ENCODE measurements at places on chromosomes 13 and 19.

DNA sequence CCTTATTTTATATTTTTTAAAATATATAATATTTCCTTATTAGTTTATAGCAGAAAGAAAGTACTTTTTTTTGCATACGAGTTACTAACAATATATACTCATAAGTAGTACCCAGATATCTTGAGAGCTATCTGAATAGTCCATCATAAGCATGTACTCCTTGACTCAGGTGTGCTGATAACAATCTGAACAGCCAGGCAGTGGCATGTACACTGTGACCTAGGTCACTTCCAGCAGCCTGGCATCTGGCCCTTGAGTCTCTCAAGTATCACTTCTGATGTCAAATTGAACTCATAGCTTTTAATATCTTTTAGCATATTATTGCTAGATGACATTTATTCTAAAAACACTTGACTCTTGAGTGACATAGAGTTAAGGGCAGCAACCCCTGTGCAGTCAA lies 1576.7 kb downstream of the SLITRK1 start:
- no peak for DNase-seq

GRCh38 chr13:58018020-58018419 lies 386.5 kb downstream of the PCDH17 start:
- no peak for DNase-seq

GRCh38 chr13:20492641-20493040 lies 33.0 kb downstream of the CRYL1 start:
- peak; percentile 40 for DNase-seq

- DNase-seq, result peak; percentile 75
Measured at GRCh38 chr19:42313096-42313839, at the start of gene TMEM145. Gene TMEM145, plus strand, starts transcription at chr19:42313309. Its CDS starts 68 bp downstream, at chr19:42313377.

DNA sequence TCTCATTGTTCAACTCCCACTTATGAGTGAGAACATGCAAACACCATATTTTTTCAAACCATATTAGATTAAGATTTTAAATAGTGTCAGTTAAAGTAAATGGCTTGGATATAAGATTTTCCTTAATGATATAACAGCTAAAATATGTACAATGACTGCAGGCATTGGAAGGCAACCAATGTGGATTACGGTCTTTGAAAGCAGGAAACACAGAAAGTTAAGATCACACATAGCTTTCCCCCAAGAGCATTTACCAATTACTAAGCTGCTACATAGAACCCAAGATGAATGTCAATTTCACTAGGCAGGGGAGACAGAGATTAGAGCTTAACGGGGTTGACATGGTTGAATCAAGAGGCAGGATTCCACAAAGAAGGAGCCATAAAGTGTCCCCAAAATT lies 173.2 kb upstream of the TRPC4 start:
- peak; percentile 2 for DNase-seq

- DNase-seq, result no peak
Measured at GRCh38 chr13:108104736-108105135, 110.6 kb downstream of the LIG4 start.

DNA sequence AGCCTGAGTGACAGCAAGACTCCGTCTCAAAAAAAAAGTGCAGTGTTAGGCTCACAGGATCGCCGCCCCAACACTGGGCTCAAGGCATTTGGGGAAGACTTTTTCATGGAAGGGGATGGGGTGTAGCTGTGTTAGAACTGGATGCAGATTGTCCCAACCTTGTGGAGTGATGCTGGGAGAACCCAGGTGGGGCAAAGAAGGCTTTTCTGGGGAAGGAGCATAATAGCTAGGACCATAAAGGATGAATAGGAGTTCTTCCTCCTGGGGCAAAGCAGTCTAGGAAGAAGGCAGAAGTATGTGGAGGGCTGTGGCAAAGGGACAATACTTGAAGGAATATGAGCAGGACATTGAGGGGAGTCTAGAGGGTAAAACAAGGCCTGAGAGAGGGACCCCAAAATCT lies 11.2 kb downstream of the TLE6 start:
- no peak for DNase-seq

Measured in astrocyte of the hippocampus (primary cell).